ENCODE measurements at places on chromosomes 7 and 10.

- no peak for DNase-seq
Observed at GRCh38 chr7:96899108-96899507, 106.2 kb upstream of the DLX6 start.

DNA sequence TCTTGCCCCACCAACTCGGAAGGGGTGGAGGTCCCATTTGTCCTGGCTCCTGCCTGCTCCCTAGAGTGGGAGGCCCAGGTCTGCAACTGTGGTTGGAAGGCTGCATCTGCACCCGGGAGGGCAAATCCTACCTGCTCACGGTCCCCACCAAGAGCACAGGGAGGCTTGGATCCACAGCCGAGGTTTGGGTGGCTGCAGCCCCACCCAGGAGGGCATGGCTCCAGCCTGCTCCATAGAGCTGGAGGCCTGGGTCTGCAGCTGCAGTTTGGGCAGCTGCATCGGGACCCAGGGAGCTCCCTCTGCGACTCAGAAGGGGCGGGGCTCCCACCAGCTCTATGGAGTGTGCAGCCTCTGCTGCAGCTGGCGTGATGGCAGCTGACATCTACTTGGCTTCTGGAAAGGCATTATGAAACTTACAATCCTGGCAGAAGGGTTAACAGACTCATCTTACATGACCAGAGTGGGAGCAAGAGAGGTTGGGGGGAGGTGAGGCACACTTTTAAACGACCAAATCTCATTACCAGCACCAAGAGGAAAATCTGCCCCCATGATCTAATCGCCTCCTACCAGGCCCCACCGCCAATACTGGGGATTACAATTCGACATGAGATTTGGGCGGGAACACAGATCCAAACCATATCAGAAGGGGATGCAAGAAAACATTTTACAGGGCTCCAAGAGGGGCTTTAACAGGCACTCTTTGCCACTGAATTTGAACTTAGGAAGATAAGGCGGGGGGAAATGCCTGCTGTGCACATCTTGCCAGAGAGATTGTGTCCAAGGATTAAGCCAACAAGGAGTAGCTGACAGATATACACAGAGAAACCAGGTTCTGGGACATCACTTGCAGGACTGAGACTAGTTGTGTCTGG, 8.2 kb upstream of the BLVRA start:
- no peak for DNase-seq

DNA sequence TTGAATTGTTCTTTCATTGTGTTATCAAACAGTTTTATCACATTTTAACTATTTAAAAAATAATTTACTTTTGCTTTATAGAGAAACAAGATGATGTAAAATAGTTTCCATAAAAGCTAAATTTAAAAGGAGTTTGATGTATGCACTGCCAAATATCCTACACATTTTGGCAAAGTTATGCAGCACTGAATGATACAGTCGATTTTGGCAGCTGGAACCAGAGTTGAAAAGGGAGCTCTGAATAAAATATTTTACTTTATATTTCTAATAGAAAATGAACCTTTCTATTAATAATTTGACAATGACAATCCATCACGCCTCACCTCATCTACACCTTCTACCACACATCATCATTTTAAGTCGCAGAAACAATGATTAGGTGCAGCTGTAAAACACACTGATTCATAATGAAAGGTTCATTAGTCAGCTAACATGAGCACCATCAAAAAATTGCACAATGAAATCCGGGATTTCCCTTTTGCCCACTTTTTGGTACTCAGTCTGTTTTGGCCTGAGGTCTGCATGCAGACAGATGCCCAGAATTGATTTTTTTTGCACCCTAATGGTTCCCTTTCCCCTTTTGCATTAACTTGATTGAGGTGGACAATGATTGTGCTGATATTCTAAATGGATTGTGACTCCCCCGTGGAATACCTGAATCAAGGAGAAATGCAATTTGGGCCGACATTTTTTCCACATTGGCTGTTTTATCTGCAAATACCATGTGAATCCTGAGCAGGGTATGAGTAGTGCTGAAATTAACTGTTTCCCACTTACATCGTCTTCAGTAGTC, 105.8 kb downstream of the THSD7A start:
- no peak for DNase-seq

GRCh38 chr7:156014201-156014600, 201.9 kb upstream of the SHH start:
- no peak for DNase-seq

DNA sequence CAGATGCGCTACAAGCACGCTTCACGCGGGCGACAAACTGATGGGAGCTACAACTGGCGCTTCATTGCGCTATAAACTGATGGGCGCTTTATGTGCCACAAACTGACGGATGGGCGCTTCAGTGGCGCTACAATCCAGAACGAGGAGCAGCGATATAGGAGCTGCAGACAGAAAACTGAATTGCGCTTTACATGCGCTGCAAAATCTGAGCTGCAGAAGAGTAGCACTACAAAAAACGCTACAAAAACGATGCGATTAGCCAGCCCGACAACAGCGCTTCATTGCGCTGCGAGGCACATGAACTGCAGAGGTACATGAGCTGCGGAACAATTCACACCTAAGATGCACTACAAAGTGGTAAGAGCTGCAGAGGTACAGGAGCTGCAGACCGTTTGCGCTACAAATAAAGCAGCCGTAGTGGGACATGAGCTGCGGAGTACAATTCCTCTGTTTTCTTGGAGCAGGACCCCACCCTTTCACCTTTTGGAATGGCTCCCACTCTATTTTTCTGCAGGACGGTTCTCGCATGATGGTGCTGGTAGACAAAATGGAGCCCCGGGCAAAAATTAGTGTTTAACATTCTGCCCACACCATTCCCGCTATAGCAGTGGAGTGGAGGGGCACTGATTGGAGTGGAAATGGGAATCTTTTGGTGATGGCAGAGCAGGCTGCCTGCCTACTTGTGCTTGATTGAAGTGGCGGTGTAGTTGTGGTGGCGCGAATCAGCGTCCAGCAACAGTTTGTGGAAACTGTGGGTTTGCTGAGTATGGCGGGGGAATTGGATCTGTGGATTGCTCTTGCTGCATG, 1.2 kb upstream of the SGCE start:
- no peak for DNase-seq

DNA sequence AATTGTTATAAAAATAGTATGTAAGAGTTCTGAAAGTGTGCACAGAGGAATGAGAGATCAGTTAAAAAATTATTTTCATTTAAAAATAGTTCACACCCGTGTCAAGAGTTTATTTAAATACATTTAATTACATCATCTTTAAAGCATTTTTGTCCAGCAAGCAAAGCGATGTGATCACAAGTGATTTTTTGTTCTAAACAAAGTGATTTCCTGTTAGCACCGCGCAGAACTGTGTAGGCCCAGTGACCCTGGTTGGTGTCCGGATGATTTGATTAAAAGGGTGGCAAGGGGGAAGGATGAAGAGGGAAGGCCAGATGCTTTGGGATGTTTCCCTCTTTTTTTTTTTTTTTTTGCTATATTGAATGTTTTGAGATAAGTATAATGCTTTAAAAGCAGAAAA, 227.8 kb upstream of the PITRM1 start:
- no peak for DNase-seq

- DNase-seq, result no peak
Observed at GRCh38 chr10:90998733-90999511, 78.0 kb upstream of the ANKRD1 start.

DNA sequence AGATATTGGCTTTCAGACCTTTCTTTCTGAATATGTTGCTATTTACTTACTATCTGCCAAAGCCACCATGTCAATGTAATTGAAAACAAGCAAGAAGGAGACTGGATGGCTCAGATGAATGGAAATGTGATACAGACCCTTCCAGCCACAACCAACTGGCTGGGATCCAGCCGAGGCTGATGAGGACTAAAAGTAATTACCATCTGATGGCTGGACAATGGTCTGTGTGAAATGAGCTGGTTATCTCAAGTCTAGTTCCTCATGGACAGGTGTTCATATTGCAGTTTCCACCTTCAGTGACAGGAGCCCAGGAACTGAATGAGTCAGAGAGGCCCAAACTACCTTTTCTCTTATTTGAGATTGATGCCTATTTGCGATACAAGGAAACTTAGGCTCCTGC, 267.5 kb downstream of the GATA3 start:
- DNase-seq, result no peak

GRCh38 chr7:45975847-45976484, 54.9 kb upstream of the IGFBP3 start:
- DNase-seq, result no peak

DNA sequence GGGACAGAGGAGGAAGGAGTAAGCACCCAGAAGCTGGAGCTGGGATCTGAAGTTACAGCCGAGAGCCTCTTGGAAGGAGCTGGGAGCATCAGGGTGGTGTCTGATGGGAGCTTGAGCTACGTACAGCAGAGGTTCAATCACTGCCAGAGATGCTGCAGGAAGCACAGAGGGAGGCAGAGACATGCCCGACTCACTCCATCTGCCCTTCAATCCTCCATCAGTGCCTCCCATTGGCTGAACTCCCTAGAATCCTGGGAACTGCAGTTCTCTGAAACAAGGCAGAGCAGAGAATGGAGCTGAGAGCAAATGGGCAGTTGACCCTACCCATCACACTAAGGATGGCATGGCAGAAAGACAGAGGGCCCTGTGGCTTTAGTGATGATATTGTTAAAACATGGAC, 40.0 kb upstream of the CTBP2 start:
- DNase-seq, result no peak

DNA sequence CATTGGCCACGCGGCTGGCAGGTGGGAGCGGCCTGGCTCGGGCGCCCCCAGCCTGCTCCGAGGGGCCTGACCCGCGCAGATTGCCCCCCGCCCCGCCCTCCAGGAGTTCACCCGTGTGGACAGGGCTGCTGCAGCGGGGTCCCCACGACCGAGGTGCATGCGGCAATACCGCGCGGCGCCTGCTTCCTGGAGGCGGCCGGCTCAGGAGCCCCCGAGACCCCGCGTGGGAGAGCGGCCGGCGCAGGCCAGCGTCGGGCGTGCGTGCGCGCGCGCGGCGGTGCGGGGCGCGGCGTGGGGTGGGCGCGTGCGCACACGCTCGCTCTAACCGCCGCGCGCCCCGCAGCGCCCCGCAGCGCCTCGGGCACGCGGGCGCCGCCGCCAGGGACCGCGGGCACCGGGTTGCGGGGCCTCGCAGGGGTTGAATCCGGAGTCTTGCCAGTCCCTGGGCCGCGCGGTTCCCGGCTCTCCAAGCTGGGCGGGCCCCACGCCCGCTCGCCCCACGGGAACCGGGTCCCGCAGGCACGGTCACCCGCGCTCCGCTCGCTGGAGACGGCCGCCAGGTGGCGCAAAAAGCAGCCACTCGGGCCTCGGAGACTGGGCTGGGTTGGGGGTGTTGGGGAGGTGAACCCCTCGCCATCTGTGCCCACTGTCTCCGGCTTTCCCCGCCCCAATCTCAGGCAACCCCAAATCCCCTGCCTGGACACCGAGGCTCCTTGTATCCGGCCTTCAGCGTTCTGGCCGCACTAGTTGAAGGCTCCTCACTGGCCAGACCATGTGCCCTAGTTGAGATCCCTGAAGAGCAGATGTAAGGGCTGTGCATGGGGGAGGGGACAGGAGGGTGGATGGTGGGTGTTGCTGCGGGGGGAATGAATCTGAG, 1.3 kb upstream of the ACHE start:
- DNase-seq, result no peak

All from NCI-H187 treated with DMSO at 0.1 percent for 48 hours (cell line).